ENCODE measurements at places on chromosomes 5 and 9.

DNA sequence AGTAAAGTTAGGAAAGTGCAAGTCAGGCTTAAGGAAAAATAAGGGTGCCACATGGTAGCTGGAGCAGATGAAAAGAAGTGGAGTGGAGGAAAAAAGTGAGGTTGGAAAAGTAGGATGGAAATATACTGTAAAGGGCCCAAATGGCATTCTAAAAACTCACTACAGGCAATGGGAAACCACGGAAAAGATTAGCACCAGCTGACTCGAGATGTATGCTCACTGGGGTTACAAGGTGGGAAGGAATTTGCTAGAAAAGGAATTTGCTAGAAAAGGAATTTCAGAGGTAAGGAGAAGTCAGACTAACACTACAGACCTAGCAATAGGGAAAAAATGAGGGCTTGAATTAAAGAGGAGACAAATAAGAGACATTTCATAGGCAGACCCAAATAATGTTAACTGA is 3.6 kb downstream of the PSMD5 start:
- DNase-seq = no peak

GRCh38 chr5:54379590-54379989 is 69.2 kb upstream of the ARL15 start:
- no peak for DNase-seq

DNA sequence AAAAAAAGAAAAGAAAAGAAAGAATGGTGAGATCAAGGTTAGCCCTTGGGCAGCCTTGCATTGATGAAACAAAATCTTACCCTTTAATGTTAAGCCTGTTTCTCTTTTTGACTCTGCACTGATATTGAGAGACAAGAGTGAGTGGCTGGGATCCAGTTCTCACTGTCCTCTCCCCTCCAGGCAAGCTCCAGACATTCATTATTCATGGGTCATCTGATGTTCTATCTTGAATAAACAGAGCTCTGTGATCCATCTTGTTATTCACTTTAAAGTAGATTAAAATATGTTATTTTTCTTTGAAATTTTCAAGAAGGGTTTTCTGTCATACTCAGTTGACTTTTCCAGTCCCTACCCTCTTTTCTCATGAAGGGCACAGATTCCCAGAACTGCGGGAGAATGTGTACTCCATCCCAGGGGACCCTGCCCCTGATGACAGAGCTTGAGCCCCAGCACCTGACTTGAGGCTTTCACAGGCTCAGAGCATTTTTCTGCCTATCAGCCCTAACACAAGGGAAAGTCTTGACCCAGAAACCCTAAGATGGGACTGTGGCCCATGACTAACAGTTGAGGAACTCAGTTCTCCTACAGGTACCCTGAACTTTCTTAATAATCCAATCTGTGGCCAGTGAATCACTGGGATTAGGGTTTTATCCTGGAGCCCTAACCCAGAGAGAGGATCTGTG is 24.1 kb downstream of the ACTL7B start:
- DNase-seq = no peak

DNA sequence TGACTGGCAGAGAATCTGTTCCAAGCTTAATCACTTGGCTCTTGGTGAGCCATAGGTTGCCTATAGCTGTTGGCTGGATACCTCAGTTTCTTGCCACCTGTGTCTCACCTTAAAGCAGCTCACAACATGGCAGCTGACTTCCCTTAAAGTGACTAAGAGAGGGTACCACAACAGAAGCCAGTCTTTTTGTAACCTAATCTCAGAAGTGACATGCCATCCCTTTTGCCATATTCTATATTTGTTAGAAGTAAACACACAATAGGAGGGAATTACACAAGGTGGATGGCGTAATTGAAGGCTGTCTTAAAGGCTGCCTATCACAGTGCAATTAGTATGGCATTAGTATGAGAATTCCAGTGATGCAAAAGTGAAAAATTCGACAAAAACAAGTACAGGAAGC is 28.1 kb downstream of the NIPBL start:
- DNase-seq = no peak

DNA sequence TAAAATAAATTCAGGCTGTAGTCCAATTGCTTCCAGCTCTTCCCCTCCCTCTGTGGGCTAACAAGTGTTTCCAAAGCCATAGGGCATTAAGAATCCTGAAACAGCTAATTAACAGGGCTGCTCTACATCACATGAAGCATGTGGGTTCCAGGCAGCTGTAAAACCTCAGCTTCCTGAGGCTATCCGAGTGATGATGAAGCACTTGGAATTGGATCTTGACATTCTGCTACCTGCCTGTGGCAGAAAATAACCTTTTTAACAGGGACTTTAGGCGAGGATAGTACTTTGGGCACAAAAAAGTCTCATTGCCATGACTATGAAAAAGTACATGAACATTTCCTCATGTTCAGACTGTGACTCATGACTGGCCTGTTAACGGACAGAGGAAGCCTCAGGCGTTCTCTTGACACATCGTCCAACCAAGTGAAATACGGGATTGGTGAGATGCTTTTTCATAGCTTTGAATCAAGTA is 107.2 kb downstream of the PDE4D start:
- DNase-seq = peak; percentile 51

DNA sequence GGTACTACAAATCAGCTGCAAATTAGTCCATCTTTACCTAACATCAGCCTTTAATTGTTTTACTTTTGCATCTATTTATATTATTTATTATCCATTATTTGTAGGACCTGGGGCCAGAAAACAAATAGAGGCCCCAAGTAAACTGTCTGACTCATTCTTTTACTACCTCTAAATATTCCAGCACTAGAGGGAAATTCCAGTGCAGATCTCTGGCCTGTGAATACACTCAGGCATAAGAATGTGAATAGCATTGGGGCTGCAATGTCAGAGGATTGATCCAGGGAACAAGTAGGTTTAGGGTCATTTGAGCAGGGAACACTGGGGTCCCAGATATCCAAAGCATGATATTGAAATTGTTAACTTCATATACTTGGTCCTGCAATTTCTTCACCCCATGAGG is 176.6 kb upstream of the TYRP1 start:
- no peak for DNase-seq

DNA sequence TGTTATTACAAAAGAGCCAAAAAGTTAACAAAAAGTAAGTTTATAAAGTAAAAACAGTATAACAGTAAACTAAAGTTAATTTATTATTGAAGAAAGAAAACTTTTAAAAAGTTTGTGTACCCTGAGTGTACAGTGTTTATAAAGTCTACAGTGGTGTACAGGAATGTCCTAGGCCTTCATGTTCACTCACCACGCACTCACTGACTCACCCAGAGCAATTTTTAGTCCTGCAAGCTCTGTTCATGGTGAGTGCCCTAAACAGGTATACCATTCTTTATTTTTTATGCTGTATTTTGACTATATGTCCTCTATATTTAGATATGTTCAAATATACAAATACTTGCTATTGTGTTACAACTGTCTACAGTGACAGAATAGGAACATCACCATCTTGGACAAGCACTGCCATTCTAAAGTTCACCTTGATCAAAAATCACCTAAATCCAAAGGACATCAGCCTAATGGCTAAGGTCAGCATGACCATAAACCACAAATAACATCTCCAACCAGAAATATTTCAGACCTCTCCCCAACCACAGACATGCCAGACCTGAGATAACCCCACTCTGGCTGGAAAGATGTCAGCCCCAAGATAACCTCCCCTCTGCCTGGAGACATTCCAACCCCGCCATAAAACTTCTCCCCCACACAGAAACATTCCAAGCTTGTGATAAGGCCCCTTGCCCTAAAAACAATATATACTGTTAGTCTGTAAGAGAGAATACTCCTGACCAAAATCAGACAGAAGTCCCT is 56.1 kb downstream of the AGXT2 start:
- no peak for DNase-seq

DNA sequence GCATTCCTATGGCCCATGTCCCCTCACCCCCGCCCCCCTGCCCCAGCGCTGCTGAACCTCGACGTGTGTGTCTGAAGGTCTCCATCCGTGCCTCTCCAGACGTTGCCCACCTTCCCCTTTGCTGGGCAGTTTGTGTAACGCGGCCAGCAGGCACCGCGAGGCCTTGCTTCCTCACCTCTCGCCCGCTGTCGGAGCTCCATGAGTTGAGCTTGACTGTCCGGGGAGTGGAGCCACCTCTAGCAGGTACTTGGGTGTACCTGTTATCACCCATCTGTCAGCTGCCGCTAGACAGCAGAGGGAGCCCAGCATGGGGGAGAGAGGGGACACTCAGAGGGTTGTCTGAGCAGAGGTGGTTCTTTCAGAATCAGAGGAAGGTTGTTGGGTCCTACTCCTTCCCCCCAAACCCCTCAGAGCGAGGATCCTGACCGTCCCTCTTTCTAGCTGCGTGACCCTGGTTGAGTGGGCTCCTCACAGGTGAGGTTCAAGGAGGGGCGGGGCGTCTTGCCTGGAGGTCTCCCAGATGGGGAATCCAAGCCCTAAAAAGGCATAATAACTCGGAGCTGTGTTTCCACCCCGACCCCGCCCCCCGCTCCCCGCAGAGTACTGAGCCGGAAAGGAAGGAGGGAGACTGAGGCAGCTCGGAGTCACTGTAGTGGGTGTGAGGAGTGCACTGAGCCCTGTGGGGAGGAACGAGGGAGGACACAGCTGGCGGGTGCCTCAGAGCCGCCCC is 184.7 kb downstream of the C9orf50 start:
- DNase-seq = no peak

DNA sequence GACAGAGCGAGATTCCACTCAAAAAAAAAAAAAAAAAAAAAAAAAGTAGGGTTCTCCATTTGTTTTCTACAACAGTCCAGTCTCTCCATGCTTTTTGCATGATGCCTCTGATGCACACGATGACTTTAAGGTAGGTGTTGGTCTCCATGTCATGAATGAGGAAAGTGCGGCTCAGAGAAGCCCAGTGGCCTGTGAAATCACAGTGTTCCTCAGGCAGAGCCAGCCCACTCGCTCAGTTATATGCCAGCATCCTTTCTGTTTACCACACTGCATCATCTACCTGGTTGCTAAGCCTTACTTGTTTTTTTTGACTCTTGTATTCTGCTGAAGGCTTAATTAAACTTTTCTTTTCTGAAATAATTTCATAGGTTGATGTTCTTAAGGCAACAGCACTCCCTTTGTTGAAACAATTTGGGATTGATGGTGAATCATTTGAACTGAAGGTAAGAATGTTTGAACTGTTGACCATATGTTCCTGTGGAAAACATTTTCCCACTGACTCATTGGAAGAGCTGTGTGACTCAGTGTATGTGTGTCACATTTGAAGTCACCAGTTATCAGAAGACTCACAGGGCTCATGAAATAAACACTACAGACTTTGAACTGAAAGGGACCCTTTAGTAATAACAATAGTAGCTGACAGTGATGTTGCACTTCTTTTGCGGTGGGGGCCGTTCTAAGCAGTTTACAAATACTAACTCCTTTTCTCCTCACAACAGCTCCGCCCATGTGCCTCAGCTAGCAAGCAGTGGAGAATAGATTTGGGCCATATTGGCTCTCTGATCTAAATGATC is 40.2 kb downstream of the RCL1 start:
- no peak for DNase-seq
